ENCODE measurements at places on chromosomes 7 and 10.

DNA sequence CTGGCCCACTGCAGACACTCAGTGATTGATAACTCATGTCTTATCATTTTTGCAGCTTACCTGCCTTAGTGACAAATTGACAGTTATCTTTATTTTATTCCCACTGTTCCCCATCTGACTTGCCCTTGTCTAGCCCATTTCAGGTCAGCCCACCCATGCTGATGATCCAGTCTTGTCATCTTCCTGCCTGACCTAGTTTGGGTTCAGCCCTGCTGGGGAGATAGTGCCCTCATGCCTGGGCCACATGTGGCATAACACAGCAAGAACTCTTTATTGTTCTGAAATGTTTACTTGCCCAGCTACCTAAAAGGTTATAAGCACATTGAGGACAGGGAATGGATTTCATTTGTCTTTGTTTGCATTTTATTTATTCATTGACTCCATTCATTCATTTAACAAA, 75.6 kb downstream of the ENTPD1 start:
- DNase-seq = no peak

- no peak for DNase-seq
These were observed 155.4 kb downstream of the CELF2 start for GRCh38 chr10:11173042-11173441.

GRCh38 chr7:33788531-33788930, 116.8 kb upstream of the BMPER start:
- DNase-seq = no peak

- DNase-seq = no peak
These were observed 19.6 kb upstream of the GPR37 start for GRCh38 chr7:124784879-124785818.

- no peak for DNase-seq
These were observed 112.7 kb downstream of the ACTR3B start for GRCh38 chr7:152872061-152872744.

DNA sequence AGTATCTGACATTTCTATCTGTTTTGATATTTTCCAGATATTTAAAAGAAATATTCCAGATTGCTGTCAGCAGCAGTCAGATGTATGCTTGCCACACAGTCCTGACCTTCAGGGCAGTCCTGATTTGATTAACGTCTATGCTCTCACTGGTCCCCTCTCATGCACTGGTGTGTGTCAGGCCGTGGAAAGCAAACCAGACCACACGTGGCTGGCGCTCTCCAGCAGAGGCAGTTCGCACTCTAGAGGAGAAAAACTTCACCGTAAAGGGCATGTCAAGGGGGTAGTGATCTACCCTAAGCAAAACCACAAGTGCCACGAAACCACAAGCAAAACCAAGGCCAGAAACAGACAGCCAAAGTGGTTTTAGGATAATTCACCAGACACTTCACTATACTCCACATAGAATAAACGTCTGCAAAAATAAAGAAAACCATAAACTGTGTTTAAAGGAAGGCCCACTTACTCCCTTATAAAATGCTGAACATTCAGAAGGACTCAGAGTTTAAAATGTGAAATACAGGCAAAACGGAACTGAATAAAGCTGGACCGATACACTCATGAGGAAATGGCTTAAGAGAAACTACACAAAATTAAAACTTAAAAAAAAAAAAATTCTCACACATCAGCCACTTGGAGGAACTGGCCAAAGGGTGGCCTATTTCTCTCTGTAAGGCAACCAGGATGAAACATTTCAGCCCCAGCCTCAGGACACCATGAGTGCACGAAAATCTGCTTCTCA, 26.4 kb downstream of the PARP12 start:
- no peak for DNase-seq

GRCh38 chr7:50369143-50370026, 64.9 kb downstream of the IKZF1 start:
- DNase-seq = no peak

- DNase-seq = no peak
These were observed 34.7 kb upstream of the KMT2E start for GRCh38 chr7:104979167-104979841.

- DNase-seq = no peak
These were observed 4.7 kb upstream of the GAD2 start for GRCh38 chr10:26211781-26212444.

- DNase-seq = no peak
These were observed 588.8 kb downstream of the INHBA start for GRCh38 chr7:41114131-41114530.

DNA sequence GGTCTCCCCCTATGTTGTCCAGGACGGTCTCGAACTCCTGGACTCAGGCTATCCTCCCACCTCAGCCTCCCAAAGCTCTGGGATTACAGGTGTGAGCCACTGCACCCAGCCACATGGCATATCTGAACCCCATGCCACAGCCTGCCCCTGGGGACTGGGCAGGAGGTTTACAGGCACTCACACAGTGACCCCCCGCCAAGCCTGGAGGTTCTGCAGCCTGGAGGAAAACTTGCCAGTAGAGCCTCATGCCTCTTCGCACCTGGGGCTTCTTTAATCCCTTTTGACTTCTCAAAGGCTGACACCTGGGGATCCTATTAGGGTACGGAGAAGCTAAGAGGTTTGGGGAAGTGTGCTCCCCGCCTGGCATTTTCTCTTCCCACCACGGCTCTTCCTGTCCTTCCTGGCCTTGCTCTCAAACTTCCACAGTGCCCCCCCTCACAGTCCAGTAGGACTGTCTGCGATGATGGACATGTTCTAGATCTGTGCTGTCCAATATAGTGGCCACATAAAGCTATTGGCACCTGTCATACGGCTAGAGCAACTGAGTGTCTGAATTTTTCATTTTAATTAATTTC, 11.4 kb upstream of the KCP start:
- no peak for DNase-seq

GRCh38 chr7:55569269-55569663, 3.0 kb downstream of the VOPP1 start:
- DNase-seq = no peak

- no peak for DNase-seq
These were observed 69.7 kb upstream of the SYPL1 start for GRCh38 chr7:106181658-106182265.

- DNase-seq = no peak
These were observed 9.2 kb upstream of the GRB10 start for GRCh38 chr7:50791938-50792341.

- no peak for DNase-seq
These were observed 6.3 kb downstream of the COL28A1 start for GRCh38 chr7:7529328-7529727.

DNA sequence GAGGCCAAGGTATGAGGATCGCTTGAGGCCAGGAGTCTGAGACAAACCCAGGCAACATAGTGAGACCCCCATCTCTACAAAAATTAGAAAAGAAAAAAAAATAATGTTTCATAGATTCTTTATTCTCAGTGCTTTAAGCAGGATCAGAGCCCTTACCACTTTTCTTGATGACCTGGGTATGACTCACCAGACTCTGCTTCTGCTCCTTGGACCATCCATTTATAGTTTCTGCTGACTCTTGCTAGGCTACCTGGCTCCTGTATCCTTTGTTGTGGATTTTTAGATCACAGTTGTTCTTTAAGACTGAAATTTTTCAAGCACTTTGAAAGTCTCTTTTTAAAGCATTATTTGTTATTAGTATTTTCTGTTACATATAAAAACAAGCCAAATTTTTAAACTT, 411.1 kb downstream of the GFRA1 start:
- DNase-seq = no peak

GRCh38 chr7:150668472-150668911, 17.0 kb upstream of the GIMAP2 start:
- peak; percentile 61 for DNase-seq

- DNase-seq = no peak
These were observed 58.4 kb upstream of the SPOCK2 start for GRCh38 chr10:72146559-72147323.

- DNase-seq = no peak
These were observed 49.6 kb downstream of the PLPP4 start for GRCh38 chr10:120506674-120507073.

GRCh38 chr10:74329873-74330272, 178.9 kb downstream of the ADK start:
- DNase-seq = no peak

GRCh38 chr10:119431034-119431772, 111.3 kb downstream of the RGS10 start:
- DNase-seq = no peak

DNA sequence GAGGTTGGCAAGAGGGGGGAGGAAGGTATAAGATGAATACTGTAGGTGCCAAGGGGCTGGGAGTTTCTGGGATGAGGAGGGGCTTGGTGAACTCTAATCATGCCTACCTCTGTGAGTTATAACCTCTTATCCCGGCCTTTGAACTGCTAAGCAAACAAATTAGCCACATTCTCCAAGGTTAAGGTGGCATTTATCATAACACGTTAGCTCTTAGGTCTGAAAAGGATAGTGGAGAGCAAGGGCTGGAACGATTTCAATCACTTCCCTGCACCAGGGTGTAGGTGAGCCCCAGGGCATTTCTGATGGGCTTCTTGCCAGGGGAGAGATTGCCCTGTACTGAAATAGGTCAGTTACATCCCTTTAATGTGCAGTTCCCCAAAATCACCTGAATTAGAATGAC, 28.6 kb upstream of the DMBT1 start:
- DNase-seq = no peak

- DNase-seq = no peak
These were observed 19.9 kb upstream of the ATOH7 start for GRCh38 chr10:68251625-68252495.

DNA sequence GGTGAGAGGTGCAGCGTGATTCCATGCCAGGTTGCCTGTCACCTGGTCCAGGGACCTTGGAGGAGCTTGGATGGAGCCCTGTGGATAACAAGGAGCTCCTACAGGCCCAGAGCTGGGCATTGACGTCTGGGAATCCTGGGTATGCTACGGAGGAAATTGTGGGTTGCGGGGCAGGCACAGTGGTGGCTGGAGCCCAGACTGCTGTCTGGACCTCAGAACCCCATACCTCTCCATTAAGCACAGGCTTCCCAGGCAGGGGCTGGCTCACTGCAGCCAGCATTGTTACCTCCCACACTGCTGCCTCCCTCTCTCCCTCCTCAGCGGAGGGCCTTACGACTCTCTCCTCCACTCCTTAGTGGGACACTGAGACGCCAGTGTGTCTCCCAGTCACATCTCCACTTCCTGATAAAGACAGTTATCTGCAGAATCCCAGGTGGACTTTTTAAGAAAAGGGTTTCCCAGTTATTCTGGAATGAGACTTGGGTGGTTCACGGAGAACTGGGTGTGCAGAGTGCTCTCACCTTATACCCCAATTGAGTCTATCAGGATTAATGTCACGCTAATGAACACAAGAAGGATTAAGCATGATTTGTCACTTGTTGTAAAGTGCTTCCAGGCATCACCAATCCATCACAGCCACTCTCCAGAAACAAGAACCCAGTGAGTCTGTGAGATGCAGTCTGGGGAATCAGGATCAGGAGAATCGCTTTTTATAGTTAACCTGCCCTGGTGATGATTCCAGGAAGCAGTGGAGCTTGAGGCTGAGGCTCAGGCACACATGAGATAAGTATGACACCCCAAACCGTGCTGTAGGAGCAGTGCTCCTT, 309.4 kb downstream of the RPS24 start:
- no peak for DNase-seq

DNA sequence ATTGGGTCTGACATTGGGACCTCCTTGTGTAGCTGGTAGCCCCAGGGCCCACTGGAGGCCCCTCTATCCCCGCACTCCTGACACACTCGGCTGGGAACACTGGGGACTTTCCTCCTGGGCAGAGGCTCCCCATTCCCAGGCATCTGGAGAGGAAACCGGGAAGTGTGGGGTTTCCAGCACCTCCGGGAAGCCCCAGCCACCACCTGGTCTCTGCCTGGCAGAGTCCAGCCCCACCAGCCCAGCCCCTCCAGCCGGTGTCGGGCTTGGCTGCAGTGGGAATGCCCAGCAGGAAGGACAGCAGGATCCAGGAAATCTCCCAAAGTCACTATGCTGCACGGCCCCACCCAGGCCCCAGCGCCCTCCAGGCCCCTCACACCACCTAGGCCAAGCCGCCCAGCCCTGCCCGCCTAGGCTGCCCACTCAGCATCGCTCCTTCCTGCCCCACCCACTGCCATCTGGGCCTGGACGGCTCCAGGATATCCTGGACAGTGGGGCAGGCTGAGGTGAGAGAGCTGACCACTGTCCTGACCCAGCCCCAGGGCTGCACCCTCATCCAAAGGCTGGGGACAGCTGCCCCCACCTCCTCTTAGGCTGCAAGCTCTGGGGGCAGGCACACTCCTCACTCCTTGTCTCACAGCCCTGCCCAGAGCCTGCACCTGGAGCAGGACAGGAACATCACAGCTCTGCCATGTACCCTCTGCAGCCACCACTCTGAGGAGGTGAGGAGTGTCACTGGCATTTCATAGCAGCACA, 11.8 kb downstream of the RASGEF1A start:
- DNase-seq = no peak

GRCh38 chr7:91411060-91411459, 146.8 kb downstream of the FZD1 start:
- DNase-seq = no peak

DNA sequence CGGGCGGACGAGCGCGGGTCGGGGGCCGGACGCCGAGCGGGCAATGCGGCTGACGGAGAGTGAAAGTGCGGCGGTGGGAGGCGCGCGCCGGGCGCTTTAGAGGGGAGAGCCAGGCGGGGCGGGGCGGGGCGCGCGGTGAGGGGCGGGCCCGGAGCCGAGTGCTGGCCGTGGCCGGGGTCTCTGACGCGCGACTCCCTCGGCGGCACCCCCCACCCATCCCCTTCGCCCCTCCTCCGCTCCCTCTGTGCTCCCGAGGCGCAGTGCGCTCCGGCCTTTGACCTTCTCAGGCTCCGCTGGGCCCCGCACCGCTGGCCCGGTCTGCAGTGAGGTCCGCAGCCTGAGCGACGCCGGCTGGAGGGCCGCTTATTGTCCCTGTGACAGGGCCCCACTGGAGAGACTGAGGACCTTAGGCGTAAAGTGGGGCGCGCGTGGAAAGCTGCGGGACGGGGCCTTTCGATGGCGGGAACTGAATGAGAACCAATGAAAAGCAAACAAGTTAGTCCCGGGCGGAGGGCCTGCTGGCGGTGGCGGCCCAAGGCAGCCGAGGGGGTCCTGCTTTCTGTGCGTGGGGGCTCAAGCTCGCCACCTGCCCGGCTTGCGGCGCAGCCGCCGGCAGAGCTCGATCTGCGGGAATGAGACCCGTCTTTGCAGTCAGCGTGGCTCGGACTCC, at the start of gene CXCL12:
Gene CXCL12, minus strand, starts transcription at position 72 of the 670 bp plus-strand sequence. CDS start 92 bp downstream, outside the sequence.
- no peak for DNase-seq

DNA sequence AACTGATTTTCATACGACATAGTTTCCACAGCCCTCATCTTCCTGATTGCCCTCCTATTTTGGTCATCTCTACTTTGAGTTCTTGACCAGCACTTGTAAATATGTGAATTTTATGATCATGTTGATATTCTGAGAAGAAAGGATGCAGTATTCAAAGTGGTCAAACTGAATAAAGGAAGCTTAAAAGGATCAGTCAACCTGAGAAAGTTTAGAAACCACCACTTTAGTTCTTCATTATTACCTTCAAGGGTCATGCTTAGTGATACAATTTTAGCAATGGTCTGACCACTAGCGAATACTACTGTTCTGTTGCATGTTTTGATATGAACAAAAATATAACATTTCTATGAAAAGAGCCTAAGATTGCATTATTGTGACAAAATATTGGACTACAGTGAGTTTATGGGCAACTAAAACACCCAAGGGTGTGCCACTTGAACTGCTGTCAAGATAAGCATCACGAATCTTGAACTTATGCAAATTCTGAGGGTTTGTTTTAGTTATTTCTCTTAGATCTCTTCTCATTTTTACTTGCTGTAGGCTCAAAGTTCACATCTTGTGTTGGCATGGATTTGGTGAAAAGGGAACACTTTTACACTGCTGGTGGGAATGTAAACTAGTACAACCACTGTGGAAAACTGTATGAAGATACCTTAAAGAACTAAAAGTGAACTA, 247.7 kb downstream of the IPMK start:
- DNase-seq = no peak

GRCh38 chr10:79182781-79183467, 114.2 kb downstream of the ZMIZ1 start:
- DNase-seq = no peak

All from stimulated activated CD8-positive, alpha-beta memory T cell treated with anti-CD3 and anti-CD28 coated beads, Interleukin-7, amount 100 ng/mL, for 4 hours (primary cell).